ENCODE measurements at places on chromosomes 3 and 15.
A peak's percentile ranks its signal among the peaks of the same experiment; 100 is the strongest.

DNA sequence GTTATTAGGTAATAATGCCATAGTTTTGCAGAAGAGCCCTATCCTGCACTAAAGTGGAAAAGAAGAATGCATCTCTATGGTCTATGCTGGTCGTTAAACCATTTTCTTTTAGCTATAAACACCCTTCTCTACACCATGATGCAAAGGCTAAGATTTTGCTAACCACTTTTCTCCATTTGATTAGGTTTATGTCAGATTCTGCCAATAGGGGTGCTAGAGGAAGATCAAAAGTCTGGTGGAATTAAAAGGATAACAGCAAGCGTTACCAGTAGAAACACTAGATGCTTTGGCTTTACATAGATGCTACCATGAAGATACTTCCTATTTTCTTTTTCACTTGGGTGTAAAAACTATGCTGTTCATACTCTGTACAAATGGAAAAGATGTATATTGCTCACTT lies 669.8 kb upstream of the ARPP21 start:
- no peak for DNase-seq

DNA sequence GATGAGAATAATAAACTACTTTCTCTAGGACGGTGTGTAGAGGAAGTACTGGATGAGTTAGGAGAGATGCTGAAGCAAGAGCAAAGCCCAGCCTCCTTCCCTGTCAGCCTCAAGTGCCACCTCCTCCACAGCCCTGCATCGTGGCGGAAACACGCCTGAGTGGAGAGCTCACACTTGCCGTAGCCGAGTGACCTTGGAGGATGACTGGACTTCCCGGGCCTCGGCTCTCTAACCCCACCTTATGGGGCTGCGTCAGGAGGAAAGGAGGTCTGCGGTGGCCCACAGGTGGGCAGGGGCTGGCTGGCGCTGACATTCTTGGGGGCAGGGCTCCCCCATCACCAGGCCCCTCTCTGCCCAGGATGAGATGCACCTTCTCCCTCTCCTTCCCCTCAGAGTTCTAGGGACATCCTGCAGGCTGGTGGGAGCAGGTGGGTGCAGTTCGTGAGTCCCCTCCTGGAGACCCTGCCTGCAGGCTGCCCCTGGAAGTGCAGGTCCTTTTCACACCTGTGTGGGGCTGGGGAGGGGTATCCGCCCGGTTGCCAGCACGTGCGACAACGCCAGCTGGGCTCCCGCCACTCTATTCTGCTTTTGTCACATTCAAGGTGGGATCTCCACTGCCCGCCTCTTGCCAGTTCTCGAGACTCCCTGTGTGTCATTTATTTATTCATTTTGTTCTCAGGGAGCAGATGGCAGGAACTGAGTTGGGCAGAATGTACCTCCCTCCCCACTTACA lies 175.2 kb downstream of the MEGF11 start:
- DNase-seq: no peak

GRCh38 chr3:136120373-136121348 lies 75.5 kb downstream of the MSL2 start:
- DNase-seq: peak; percentile 13

DNA sequence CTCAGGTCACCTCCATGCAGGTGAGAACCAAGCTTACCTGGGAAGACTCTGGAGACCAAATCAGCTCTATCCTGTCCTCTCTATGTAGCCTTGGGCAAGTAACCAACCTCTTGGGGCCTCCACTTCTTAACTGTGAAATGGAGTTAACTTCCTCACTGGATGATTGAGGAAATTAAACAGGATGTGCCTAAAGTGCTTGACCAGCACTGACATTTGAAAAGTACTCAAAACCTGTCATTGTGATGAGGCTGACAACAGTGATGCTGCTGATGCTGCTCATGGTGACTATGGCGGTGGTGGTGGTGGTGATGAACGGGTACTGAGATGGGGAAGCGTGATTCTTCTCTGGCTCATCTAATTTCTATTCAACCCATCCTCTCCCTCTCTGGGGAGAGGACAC lies 22.3 kb downstream of the VIPR1 start:
- no peak for DNase-seq

DNA sequence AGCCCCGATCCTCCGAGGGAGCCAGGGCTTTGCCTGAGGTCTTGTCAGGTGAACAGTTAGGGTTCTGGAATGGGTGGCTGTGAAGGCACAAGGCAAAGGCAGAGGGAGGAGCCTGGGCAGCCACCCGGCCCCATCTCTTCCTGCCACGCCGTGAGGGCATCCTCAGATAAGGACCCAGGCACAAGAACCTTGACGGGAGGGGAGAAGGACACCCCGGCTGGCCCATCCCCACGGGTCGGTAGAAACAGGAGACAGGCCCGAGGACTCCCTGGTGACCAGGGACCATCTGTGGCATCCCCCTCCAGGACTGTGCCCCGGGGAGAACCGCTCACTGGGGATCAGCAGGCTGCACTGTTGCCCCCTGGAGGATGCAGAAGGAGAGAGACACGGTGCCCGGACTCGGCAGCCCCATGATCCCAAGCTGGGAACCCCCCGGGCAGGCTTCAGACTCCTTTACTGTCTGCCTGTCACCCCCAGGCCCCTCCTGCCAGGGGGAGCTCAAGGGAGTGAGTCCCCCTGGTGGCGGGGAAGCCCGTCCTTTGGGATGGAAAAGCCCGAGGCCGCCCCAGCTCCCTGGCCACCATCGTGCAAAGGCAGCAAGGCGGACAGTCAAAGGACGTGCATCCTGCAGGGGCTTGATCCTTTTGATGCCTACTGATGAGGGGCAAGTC lies 12.3 kb upstream of the PCSK6 start:
- DNase-seq: peak; percentile 45

DNA sequence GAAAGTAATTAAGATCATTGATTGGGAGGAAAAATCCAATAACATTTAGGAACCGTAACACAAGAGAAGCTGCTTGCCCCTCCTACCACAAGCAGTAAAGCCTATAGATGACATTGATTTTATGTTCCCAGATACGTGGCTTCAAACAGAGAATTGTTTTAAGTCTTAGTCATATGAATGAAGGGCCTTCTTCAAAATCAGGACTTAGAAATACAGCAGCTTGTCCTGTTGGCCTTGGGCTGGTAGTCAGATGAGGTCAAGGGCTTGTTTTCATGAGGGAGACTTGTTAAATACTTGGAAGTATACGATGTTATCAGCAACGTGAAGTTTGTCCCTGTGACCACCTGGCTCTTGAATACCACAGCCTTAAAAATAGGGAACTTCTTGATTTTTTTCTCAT lies 114.4 kb downstream of the VGLL4 start:
- peak; percentile 32 for DNase-seq

DNA sequence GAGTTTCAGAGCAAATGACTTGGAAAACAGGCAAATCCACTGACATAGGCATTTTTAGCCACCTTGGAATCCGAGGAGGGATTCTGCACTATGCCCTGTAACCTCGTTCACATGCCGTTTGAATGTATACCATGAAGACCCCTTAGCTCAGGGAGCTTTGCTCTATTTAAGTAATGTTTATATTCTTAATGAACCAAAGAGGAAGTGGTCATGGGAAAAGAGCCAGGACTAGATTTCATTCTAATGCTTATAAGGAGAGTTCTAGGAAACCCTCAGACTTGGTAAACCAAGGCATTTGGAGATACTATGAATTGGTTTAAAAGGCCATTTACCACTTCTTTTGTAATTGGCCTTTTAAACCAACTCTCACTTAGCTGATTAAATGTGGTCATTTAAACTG lies 178.9 kb downstream of the IGF1R start:
- no peak for DNase-seq

DNA sequence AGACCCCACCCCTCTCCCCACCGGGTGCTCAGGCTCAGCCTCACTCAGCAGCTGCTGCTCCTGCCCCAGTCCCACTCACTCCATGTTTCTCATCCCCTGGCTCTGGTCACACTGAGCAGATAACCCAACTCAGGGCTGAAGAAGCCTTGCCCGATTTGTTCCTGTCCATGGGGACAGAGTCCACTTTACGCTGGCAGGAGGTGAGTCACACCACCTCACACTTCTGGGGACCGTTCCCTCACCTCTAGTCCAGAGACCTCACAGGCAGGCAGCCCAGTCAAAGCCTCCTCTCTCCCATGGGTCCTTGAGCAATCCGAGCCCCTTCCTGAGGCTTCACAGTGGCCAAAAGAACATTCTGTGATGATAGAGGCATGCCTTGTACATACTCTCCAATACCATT lies 1.4 kb downstream of the CIDEC start:
- no peak for DNase-seq

DNA sequence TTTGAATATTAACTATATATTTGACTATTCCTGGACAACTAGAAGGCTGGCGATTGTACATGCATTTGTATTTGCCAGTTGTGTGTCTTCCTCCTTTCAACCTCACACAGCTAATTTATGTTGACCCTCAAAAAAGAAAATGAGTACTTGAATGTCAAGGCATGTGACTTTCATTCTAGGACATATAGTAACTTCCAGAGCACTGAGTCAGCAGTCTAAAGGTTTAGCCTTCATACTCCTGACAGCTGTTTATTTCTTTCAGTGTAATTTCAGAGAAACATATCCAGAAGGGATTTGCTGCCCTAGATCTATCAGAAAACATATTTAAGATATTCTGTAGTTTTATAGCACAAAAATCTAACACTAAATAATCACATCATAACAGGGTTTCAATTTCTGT lies 74.6 kb upstream of the GOLGA8J start:
- DNase-seq: no peak
